ENCODE measurements at places on chromosomes 12 and 14.

GRCh38 chr12:96623155-96623554 lies 133.8 kb downstream of the CFAP54 start:
- no peak for DNase-seq

- peak; percentile 72 for DNase-seq
Measured at GRCh38 chr14:104932676-104933631, 8.3 kb downstream of the PLD4 start.

- no peak for DNase-seq
Measured at GRCh38 chr12:25401547-25402345, 151.0 kb upstream of the KRAS start.

DNA sequence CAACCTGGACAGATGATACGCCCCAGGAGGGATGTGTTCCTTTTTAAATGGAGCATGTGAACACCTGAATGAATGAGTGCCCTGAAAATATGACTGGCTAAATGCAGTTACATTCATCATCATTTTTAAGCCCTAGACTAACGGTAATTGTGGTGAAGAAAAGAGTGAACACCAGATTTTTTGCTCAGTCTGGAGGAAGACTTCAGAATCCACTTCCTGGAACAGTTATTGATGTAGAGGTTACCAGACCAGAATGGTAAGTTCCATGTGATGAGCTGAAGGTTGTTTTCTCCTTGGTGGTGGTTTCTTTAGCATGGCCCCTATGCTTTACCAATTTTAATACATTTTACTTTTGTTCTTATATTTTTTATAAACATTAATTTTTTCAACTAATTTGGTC lies 29.3 kb downstream of the PIWIL1 start:
- no peak for DNase-seq

GRCh38 chr12:18224745-18225144 lies 36.6 kb upstream of the PIK3C2G start:
- no peak for DNase-seq

DNA sequence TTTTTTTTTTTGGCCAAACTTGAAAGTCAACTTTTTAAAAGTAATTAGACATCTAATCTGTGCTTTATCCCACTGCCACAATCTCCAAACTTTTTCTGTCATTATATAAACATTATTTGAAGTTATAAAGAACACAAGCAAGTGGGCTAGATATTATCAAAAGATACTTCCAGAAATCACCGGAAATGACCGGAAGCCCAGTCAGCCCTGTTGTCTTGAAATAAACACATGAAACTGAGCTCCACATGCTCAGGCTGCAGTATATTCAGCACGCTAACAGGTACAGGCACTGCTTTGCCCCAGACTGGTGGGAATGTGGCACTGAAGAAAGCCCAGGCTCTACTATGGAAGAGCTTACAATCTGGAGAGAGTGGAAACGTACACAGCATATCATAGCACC lies 158.9 kb upstream of the PLEKHG7 start:
- no peak for DNase-seq

DNA sequence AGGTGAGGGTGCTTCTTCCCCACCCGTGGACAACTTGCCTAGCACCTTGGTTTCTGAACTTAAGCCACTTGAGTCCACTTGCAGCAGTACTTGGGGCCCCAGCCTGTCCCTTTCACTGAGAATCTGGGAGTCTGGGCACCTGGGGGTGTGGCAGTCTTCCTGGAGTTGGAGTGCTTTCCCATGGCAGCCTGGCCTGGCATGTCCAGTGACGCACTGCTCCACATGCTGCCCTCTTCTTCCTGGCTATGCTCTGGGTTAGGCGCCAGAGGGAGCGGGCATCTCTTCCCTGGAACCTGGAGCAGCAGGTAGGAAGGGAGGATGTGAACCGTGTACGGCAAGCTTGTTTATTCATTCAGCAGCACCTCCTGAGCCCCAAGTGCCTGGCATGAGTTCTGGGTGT lies 76.4 kb downstream of the PAPOLA start:
- DNase-seq: no peak

GRCh38 chr12:24379433-24379832 lies 430.0 kb upstream of the SOX5 start:
- DNase-seq: no peak

DNA sequence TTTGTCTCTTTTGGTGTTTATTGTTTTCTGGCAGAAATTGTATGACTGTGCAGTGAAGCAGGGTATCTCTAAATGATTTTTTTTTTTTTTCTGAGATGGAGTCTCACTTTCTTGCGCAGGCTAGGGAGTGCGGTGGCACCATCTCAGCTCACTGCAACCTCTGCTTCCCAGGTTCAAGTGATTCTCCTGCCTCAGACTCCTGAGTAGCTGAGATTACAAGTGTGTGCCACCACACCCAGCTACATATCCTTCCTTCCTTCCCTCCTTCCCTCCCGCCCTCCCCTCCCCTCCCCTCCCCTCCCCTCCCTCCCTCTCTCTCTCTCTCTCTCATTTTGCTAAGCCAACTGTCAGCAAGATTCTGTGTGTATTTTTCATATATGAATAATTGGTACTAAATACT lies 94.4 kb downstream of the PPHLN1 start:
- DNase-seq: no peak

DNA sequence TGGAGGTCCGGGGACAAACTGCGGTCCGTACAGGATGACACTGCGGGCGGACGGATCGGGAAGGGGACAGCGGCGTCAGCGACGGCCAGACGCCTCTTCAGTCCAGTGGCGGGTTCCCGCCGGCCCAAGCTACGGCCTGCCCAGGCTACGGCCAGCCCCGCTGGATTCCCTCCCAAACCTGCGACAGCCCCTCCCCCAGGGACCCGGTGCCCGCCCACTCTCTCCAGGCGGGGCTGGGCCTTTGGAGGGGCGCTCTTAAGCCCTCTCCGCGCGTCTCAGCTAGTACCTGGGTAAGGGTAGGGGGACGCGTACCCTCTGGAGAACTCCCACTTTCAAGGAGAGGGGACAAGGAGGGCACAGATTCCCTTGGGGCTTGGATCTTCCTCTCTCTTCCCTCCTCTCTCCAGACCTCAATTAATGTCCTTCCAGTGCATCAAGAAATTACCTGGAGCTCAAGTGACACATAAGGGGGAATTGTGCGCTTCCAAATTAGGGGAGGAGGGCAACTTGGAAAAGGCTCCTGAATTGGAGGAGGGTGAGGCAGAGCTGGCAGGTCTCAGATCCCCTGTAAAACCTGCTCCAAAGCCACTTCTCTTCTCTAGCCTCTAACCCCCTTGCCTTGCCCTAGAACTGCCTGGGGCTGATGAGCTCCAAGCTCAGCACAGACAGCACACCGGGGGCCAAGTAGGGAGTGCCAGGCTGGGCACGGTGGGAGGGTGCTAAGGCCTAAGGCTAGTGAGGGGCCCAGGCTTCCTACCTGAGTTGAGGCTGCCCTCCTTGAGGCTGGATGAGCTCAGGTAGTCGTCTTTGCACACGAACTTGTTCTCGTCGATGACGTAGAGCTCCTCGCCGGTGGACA lies 3.1 kb downstream of the LHX5 start:
- no peak for DNase-seq

DNA sequence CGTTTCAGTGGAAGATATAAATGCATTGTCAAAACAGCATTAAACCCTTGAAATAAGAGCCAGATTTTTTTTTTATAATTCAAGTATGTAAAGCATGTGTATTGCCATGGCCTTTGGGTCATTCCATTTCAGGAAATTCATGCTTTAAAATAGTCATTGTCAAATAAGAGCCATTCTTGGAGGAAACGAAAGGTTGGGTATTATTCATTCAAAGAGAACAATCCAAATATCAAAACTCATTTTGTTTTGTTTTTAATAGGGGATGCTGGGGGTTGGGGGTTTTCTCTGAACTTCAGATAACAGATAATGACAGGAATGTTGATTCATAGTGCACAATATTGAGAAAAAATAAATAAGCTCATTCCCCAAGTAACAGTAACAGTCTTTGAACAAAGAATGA lies 174.4 kb upstream of the NUDT4 start:
- no peak for DNase-seq

- DNase-seq: no peak
Measured at GRCh38 chr12:32486158-32486557, 86.8 kb downstream of the FGD4 start.

GRCh38 chr12:57261428-57261865 lies 10.5 kb upstream of the STAC3 start:
- DNase-seq: no peak

- no peak for DNase-seq
Measured at GRCh38 chr12:5513406-5513805, 81.5 kb downstream of the NTF3 start.

DNA sequence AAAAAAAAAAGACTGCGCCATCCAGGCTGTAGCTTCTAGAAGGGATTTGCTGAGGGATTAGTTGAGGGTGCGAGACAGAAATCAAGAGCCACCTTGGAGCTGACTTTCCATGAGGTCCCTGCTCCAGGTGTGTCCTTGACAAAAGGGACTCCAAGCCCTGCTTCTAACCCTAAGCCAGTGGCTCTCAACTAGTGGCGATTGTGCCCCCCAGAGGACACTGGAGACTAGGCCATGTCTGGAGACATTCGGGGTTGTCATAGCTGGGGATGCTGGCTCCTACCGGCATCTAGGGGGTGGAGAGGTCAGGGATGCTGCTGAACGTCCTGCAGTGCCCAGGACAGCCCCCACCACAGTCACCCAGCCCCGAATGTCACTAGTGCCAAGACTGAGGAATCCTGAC lies 40.6 kb downstream of the SPRING1 start:
- DNase-seq: no peak

DNA sequence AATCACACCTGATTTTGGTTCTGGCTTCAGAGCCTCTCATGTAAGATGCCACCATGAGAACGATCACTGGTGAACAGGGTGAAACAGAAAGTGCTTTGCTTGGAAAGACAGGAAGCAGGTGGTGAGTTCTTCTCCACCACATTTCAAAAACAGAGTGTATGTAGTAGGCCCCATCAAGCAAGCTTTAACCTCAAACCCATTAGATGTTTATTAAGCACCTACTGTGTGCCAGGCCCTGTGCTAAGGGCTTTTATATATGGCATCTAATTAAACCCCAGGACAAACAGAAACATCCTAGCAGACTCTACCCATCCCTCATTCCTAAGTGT lies 47.8 kb upstream of the MED13L start:
- DNase-seq: no peak

DNA sequence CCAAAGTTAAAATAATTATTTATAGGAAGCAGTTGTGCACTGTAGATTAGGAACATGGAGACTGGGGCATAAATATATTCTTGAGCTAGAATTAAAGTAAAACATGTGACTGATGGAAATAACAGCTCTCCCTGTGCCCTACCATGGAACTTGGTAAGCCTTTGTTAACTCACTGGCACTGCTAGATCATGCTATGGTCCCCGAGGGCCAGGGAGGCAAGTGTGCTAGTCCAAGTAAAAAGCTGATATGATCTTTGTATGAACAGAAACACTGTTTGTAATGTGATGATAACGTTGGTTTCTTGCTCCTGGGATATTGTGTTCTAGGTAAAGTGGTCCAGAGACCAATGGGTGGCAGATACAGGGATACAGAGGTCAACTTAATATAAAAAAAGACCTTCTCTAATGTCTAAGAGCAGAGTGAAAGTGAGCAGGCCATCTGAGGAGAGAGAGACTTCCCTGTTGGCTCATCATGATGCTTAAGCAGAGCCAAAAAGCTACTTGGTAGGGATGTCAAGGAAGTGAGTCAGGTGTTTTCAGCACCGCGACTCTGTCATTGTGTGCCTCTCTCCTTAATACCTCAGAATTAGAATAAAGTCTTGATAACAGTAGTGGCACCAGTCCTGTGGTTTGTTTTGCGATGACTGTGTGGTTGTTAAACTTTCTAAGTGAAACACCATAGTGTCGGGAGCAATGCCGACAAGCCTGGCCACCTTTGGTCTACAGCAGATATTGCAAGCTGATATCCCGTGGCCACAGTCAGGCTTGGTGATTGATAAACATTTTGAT lies 27.6 kb downstream of the BICD1 start:
- no peak for DNase-seq

GRCh38 chr14:24064091-24064795 lies 7.1 kb upstream of the CPNE6 start:
- no peak for DNase-seq

- DNase-seq: no peak
Measured at GRCh38 chr14:68418174-68419118, 374.4 kb downstream of the ZFP36L1 start.

DNA sequence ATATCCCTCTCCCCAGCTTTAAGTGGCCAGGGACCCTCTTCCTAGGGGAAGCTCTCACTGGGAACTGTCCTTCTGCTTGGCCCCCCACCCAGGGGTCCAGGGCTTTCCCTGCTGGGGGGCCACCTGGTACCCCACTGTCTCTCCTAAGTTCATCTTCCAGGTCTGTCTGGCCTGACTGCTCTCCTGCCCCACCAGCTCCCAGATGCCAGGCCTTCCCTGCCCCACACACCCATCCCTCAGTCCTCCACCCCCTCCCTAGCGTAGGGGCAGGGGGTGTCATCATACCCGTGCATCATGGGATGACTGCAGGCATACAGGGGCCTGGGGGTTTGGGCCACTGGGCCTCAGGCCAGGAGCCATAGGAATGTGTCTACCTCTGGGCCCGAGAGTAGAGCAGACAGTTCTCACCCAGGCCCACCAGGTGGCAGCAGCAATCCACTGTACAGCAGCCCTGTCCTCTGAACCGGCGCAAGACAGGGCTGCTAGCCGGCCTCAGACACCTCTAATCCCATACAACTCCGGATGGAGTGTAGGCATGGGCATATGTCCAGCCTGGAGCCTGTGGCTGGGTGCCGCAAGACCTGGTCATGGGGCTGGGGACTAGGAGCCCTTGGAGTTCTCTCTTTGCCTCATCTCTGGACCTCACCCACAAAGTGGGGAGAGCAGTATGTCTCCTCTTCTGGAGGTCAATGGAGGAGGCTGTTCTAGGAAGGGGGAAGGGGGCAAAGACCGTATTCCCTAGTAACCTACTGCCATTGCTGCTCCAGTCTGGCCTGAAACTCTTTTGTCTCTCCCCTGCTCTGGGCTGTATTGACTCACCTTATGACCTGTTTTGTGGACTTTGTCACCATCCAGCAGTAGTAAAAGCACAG lies 10.0 kb upstream of the SMARCD1 start:
- DNase-seq: peak; percentile 63

GRCh38 chr14:29458547-29458946 lies 469.1 kb downstream of the PRKD1 start:
- no peak for DNase-seq

- DNase-seq: no peak
Measured at GRCh38 chr12:52132754-52133161, 53.3 kb downstream of the SMIM41 start.

DNA sequence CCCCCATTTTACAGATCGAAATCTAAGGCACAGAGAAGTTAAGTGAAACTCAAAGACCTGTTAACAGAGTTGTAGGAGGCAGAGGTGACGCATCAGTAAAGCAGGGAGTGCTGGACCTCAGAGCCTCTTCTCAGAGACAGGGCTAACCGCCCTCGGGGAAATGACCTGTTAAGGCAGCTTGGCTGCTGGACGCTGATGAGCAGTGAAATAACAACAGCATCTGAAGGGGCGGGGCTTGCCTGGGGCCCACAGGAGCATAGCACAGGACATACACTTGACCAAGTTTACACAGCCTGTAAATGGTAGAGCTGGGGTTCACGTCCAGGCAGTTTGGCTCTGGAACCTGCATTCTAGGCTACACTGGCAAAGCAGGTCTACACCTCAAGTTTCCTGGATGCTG lies 39.3 kb downstream of the LRTM2 start:
- no peak for DNase-seq

- no peak for DNase-seq
Measured at GRCh38 chr12:43758247-43758727, 303 bp downstream of the PUS7L start.

Measured in T-helper 17 cell (primary cell).